Ovary (tissue), 10 donors: ENCODE measurements at places on chromosomes 7 and 10.
A peak's percentile ranks its signal among the peaks of the same experiment; 100 is the strongest.

DNA sequence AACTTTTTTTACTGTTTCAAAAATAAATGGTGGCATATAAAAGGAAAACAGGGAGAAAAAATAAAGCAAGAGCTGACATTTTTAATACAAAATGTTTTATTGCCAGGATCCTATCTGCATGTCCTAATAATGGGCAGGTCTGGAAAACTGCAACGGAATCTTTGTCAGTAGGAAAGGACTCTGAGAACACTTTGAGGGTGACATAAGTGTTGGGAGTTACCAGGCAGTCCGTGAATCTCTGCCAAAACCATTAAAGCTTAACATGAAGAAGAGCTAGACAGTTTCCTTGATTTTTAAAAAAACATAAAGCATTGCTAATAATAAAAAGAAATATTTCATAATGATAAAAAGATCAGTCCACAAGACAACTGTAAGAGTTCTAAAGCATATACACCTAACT, 80.7 kb downstream of the AGMO start:
- DNase-seq = no peak

- no peak for DNase-seq
Measured at GRCh38 chr10:31013331-31013730, 18.3 kb downstream of the ZNF438 start.

GRCh38 chr7:112147793-112148361, 58.3 kb downstream of the DOCK4 start:
- DNase-seq = no peak

DNA sequence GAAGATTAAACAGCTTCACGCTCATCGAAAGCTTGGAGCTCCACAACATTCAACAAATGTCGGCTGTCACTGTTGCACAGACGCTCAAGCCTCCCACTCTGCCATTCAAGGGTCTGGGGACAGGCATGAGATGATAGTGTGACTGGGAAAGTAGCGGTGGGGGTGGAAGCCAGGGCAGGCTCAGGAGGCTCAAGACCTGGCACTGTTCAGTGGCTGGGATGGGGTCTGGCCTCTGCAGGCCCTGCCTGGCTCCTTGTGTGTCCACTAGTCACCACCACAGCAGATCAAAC, 13.5 kb upstream of the GTPBP4 start:
- DNase-seq = no peak

DNA sequence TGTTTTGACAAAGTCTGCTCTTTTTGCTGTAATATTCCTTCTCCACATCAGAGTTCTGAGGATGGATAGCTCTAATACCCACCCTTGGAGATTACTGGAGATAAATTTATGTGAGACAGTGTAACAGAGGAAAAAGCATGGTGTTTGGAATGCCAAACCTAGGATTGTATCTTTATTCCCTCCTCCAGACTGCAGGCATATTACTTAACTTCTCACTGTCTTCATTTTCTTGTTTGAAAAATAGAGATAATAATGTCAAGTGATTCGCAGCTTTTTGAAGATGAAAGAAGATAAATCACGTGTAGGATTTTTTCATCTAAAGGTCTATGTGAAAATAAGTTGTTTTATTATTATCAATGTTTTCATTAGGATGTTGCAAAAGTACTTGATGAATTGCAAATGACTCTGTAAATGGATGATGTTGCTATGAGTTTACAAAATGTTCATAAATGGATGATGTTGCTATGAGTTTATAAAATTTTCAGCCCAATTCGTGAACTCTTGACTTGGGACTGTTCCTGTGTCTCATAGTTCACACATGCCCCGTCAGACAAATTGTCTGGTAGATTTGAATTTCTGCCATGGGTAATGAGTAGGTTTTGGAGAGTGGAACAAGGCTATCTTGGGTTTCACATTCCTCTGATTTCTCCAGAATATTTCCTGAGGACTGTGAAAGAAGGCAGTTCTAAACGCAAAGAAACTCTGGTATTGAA, 113.1 kb upstream of the IGFBP3 start:
- DNase-seq = no peak

- no peak for DNase-seq
Measured at GRCh38 chr10:50397312-50398140, 146.2 kb upstream of the ASAH2 start.

- no peak for DNase-seq
Measured at GRCh38 chr10:96850825-96851224, 18.7 kb downstream of the LCOR start.

DNA sequence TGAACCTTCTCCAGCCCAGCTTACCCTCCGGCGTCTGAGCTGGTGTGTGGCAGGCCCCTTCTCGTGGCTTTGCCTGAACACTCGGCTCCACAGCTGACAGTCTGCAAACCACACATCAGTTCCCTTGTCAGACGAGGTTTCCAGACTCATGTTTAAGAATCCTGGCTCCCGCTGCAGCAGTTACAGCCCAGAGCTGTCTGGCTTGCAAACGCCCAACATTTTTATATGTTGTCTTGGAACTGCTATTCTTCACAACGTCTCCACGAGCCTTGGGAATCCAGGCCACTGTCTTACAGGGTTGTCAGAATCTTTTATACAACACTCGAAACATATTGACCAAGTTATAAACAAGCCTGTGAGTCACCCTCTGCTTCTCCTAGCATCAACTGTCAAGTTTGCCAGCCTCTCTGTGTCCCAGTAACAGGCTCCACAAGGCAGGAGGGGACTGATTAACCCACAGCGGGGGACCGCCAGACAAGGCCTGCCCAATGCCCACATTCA, 68.1 kb downstream of the TNS3 start:
- peak; percentile 34 for DNase-seq

GRCh38 chr7:102834999-102835398, 77.8 kb upstream of the LRRC17 start:
- DNase-seq = no peak

GRCh38 chr7:45387837-45388236, 186.3 kb upstream of the ADCY1 start:
- DNase-seq = no peak

DNA sequence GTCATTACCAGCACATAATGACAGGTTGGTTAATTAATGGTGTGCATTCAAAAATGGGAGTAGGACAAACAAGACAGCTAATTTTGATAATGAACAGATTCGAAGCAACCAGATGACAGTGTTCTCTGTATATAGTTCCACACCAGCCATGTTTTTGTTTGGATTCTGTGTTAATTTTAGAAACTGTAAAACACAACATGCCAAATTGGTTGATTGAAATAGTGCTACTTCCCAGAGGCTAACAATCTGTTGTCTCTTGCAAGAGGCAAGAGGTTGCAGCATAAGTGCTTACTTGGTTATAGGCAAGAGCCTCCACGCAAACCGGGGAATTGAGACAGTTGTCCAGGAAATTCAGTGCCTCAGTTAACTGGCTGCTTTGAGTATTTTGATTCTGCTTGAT, 170.2 kb upstream of the HABP2 start:
- no peak for DNase-seq

GRCh38 chr10:94366382-94366781, 3.6 kb upstream of the NOC3L start:
- no peak for DNase-seq

- no peak for DNase-seq
Measured at GRCh38 chr7:149494738-149495368, 2.8 kb downstream of the ZNF746 start.

GRCh38 chr7:44101966-44102845, 1.9 kb upstream of the AEBP1 start:
- no peak for DNase-seq

- peak; percentile 51 for DNase-seq
Measured at GRCh38 chr7:100215895-100216294, 3.9 kb upstream of the PVRIG start.

- no peak for DNase-seq
Measured at GRCh38 chr10:119373294-119374102, 166.1 kb downstream of the GRK5 start.

GRCh38 chr10:108490944-108491343, 1326.4 kb upstream of the SORCS1 start:
- DNase-seq = no peak

GRCh38 chr7:44966731-44967538, 11.9 kb downstream of the MYO1G start:
- no peak for DNase-seq

- DNase-seq = no peak
Measured at GRCh38 chr10:27134371-27134770, 19.8 kb downstream of the YME1L1 start.

GRCh38 chr10:96136810-96137209, 6.7 kb downstream of the ZNF518A start:
- DNase-seq = no peak

GRCh38 chr10:5665373-5666007, 905 bp downstream of the ASB13 start:
- DNase-seq = no peak

DNA sequence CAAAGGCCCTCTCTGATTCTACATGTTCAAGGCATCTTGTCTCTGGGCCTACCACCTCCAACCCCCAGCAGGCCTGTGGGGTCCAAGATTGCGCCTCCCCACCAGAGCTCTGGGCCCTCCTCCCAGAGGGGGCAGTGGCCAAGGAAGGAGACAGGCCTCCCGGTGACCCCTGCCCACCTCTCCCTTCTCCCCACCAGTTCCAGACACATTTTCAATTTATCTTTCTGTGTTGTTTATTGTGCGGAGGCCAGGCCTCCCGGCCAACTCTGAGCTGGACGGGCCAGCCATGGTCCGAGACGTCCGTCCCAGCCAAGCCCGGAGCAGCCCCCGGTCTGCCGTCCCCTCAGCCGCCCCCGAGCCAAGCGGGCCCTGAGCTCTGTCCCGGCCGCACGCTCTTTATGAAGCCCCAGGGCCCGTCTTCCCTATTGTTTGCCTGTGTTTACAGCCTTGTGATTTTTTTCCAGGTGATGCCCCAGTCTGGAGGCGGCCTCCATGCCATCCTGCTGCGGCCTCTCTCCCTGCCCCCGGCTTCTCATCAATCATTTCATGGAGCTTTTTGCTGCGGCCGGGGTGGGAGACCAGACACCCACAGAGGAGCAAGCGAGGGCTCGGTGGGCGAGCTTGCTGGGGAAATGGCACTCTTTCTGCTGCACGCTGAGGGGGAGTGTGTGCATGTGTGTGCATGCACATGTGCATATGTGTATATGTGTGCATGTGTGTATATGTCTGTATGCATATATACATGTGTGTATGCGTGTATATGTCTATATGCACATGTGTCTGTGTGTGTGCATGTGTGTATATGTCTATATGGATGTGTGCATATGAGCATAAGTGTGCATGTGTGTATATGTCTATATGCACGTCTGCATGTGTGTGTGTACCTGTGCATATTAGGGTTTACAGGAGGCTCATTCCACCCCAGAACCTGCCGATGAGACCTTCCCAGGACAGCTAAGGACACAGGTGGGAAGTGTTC, 52.7 kb upstream of the ELN start:
- peak; percentile 38 for DNase-seq

- no peak for DNase-seq
Measured at GRCh38 chr7:98168181-98168903, 42.9 kb upstream of the BHLHA15 start.

- no peak for DNase-seq
Measured at GRCh38 chr10:71629131-71629530, 90.4 kb downstream of the C10orf105 start.

DNA sequence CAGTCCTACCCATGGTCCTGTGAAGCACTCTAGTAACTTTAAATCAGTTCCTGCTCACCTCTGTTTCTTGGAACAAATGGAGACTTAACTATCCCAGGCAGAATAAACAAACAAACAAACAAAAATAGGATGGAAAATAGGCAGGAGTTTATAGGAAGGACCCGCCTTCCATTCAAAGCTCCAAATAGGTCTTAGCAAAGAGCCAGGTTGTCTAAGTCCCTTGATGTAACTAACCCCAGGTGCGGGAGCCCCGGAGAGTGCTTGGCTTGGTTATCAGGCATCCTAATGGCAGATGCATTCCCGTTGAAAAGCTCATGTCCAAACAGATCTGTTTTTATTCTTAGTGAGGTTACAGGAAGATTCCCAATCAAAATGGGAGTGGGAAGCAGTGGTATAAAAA, 2.2 kb downstream of the IFIT2 start:
- DNase-seq = no peak

GRCh38 chr10:86798611-86799010, 42.2 kb downstream of the BMPR1A start:
- no peak for DNase-seq

DNA sequence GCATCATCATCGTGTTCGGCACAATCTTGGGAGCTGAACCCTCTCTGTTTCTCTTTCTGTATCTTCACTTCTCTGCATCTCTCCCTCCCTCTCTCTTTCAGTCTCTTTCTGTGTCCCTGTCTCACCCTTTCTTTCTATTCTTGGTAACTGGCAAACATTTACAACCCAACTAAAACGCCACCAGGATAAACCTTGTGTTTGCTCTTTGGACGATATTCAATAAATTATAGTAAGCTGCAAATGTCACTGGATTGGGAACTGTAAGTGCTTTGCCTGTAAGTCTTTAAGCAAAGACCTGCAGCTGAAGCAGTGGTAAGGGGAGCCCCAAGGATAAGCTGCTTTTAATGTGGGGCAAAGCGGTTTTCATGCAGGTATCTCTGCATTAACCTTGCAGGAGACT, 558.0 kb upstream of the MKI67 start:
- DNase-seq = no peak

DNA sequence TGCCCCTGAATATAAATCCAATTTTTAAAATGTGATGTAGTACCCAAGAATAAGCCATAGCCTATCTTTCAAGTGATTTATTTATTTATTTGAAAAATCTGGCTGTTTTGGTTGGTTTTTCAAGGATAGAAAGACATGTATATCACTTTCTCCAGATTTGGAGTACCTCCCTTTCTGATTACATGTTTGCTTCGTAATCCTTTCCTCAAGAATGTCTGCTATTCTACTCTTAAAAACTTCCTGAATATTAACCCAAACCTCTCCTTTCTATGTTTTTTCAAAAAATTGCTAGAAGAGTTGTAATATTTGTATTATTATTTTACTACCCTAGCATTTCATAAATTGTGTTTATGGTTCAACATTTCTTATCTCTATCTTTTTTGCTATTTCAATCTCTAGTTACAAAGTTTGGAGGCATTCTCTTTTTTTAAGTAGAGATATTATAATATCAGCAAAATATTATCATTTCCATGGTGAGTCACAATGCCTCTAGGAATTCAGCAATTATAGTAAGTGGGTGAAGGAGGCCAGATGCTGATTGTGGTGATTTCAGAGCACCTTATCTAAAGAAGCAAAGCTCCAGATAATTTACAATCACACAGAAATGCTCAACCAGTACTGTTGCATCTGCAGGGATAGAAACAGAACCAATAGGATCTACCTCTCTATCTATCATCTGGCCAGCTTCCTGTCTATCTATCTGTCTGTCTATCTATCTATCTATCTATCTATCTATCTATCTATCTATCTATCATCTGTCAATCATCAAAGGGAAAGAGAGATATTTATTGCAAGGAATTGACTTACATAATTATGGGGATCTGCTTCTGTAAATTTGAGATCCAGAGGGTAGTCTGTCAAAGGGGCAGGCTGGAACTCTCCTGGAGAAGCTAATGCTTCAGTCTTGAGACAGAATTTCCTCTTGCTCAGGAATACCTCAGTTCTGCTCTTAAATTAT, 412.5 kb upstream of the SEMA3C start:
- no peak for DNase-seq

GRCh38 chr10:98242823-98243222, 25.2 kb downstream of the LOXL4 start:
- no peak for DNase-seq

GRCh38 chr7:73698410-73698809, 15.0 kb downstream of the BUD23 start:
- DNase-seq = no peak

- no peak for DNase-seq
Measured at GRCh38 chr7:25329815-25330214, 101.5 kb upstream of the NPVF start.
